ENCODE measurements at places on chromosomes 13 and 19.

DNA sequence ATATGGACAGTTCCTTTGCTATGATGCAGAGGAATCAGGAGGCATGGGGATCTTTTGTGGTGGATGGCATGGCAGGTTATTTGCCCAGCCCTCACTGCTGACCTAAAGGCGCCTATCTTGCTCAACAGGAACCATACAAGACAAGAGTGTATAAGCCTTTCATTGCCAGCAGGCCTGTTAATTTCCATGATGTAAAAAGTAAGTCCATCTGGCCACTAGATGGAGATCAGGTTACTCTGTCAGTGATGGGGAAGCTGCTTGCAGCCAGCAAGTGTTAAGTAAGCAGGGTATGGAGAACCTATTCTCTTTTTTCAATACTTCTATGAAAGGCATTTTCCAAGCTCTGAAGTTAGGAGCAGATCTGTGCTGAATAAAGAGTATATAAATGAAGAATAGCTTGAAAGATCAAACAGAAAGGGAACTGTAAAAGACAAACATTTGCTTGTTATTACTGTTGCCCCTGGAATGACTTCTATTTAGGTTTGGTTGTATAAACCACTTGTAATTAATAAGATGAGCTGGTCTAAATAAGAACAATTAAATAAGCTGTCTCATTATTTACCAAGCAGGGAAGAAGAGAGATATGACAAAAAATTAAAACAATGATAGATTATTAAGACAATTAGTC is 210.9 kb downstream of the RGCC start:
- DNase-seq, result no peak

DNA sequence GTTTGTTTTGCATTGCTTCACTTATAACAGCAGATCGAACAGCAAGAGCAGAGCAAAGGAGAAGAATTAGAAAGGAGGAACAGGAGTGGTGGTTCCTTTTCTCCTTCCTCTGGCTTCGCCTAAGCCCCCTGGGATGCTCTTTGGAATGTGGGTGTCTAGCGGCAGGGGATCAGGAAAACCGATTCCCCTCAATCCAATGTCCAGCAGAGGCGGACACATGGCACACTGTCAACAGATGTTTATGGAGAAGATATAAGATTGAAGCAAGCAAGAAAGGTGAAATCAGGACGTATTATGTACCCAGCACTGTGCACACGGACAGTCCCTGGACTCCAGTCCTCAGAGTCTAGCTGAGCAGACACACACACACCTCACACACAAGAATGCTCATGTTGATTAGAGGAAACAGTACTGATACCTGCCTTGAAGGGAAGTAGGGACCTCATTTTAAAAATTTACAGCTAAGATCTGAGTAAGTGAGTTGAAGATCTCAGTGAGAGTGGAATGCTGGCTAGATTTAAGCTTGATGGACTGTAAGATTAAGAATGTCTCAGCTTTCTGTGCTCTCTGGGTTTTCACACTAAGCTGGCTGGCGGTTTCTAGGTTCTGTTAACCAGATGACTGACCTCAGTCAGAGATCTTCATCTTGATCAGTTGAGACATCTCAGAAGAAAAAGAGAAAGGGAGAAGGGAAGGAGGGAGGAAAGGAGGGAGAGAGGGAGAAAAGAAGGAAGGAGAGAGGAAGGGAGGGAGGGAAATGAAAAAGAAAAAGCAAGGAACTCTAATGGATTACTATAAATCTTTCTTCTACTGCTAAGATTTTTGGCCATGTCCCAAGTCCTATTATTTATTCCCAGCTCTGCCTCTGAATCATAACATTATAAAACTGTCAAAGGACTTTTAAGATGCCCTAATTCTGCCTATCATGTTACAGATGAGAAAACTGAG is 44.8 kb downstream of the FLT1 start:
- no peak for DNase-seq

DNA sequence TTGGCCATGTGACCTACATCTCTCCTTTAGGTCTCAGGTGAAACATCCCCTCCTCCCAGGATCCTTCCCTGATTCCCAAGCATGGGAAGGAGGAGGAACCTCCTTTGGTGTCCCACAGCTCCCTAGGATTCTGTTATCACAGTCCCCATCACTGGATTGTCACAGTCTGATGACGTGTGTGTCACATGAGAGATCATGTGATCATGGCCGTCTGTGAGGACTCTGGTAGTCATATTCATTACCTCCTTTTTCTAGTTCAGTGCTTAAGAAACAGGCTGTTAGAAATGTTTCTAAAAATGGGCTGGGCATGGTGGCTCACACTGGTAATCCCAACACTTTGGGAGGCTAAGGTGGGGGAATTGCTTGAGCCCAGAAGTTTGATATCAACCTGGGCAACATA is 3.0 kb downstream of the DHX34 start:
- no peak for DNase-seq

DNA sequence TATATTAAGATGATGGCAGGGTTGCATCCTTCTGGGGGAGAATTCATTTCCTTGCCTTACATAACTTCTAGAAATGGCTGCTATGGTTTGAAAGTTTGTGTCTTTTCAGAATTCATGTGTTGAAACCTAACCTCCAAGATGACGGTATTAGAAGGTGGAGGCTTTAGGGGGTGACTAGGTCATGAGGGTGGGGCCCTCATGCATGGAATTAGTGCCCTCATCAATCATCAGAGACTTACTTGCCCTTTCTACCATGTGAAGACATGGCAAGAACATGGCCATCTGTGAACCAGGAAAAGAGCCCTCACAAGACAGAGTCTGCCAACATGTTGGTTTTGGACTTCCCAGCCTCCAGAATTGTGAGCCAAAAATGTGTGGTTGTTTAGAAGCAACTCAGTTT is 14.8 kb upstream of the FCER2 start:
- no peak for DNase-seq

DNA sequence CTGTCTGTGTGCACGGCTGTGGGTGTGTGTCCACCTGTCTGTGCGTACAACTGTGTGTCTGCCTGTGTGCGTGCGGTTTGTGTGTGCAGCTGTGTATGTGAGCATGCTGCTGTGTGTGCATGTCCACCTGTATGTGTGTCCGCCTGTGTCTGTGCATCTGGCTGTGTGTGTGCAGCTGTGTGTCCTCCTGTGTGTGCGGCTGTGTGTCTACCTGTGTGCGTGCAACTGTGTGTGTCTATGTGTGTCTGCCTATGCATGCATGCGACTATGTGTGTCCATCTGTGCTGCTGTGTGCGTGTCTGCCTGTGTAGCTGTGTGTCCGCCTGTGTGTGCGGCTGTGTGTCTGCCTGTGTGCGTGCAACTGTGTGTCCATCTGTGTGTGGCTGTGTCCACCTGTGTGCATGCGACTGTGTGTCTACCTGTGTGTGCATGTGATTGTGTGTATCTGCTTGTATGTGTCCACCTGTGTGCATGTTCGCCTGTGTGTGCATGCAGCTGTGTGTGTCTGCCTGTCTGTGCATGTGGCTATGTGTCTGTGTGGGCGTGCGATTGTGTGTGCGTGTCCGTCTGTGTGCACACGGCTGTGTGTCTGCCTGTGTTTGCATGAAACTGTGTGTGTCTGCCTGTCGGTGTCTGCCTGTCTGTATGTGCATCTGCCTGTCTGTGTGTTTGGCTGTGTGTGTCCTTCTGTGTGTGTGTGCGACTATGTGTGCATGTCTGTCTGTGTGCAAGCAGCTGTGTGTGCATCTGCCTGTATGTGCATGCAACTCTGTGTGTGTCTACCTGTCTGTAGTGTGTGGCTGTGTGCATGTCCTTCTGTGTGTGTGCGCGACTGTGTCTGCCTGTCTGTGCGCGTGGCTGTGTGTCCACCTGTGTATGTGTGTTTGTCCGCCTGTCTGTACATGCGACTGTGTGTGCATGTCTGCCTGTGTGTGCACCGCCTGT is 57.1 kb upstream of the C13orf46 start:
- no peak for DNase-seq

DNA sequence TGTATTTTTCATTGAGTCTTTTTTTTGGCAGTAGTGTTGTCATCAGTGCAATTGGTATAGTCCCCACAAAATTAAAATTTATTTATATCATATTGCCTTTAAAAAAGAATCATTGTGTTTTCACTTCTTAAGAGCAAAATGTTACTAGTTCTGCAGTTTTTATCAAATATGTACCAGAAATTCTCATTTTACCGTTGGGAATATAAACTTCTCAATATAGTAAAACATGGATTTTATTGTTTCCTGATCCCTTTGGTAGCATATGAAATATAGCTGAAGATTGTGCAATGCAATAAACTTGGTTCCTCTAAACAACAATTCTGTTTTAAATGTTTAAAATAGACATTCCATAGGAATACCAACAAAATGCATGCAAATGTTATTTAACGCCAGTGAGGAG is 306.5 kb upstream of the PCDH20 start:
- no peak for DNase-seq

DNA sequence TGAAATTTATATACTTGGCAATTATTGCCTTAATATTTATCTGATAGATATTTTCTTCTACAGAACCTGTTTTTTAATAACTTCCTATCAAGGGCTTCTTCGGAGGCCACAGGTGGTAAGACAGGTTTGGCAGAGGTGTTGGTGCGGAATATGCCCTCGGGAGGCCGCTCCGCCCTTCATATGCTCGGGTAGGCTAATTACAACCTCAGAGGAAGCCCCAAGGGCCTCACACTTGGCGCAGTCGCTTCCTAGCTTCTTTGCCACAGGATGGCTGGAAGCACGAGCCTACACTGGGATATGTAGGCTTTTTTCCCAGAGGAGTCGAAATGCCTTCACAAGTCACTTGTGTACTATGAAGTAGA is 68.8 kb downstream of the LMO7 start:
- DNase-seq, result no peak

GRCh38 chr13:97856304-97856675 is 97.2 kb upstream of the IPO5 start:
- DNase-seq, result no peak

- DNase-seq, result no peak
These were observed 16.2 kb upstream of the MBNL2 start for GRCh38 chr13:97205982-97206381.

DNA sequence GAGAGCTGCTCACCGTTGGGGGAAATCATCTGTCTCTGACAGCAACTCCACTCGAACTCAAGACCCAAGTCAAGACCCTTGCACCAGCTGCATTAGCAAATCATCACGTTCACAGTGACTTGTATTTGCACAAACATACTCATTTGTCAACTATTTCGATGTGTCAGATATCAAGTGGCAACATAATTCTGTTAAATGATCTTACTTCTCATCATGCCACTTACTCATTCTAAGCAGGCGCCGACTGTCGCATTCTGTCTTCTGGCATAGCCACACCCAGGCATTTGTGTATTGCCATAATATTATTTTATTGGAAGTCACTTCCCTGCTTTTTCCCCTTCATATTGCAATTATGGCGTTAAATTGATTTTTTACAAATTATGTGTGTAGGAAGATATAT is 23.0 kb upstream of the ATP1A3 start:
- DNase-seq, result no peak

Measured in stimulated activated CD4-positive, alpha-beta T cell treated with anti-CD3 and anti-CD28 coated beads, Interleukin-1b, Interleukin-23, amount 100 ng/mL, for 1 hour (primary cell).